ENCODE measurements at places on chromosomes 1 and 21.
A peak's percentile ranks its signal among the peaks of the same experiment; 100 is the strongest.

- no peak for DNase-seq
Measured at GRCh38 chr1:164610538-164611222, 51.7 kb downstream of the PBX1 start.

DNA sequence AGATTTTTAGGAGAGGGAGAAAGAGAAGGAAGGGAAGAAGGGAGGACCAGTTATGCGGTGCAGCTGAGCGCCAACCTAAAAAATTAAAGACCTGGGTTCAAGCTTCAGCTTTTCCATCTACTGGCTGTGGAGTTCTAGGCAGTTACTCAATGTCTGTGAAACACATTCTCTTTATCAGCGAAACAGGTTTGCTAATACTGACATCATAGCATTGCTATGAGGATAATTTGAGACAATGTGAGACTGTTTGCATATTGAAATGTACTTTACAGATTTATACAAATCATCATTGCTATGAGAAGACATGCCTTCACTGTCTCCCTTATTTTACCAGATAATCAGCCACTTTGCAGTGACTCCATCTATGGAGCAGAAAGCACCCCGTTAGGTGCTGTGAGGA is 222.9 kb upstream of the SGIP1 start:
- no peak for DNase-seq

- DNase-seq: no peak
Measured at GRCh38 chr1:104699433-104699832, 949.7 kb downstream of the AMY1C start.

DNA sequence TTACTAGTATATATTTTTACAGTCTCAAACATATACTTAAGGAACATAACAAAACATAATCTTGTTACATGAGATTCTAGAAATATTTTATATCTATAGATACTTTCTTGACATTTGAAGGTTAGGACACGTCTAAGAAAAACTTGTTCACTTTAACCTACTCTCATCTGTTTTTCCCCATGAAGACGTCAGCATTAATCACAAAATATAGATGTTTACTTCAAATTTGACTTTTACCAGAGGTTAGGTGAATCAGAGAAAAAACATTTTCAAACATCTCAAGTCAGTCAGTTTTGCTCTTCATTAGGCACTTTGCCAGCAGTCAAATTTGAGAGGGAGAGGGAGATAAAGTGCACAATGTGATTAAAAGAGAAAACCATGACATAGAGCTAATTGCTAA is 47.7 kb downstream of the BRINP3 start:
- DNase-seq: no peak

DNA sequence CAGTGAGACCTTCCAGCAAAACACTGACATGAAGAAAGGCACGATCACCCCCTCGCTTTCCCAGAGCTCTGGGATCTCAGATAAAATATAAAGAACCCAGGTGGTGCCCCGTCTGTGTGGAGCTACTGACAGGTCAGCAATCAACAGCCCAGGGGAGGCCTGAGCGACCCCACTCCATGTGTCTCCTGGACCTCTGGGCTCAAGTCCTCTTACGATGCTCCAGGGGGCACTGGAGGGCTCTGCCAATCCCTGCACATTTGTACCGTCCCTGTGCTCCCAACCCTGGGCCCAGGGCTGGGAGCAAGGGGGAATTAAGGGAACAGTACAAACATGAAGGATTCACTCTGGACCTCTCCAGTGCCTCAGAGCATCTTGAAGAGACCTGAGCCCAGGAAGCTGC is 12.5 kb downstream of the S100A7A start:
- DNase-seq: no peak

- no peak for DNase-seq
Measured at GRCh38 chr1:3318329-3318728, 136.1 kb upstream of the ARHGEF16 start.

DNA sequence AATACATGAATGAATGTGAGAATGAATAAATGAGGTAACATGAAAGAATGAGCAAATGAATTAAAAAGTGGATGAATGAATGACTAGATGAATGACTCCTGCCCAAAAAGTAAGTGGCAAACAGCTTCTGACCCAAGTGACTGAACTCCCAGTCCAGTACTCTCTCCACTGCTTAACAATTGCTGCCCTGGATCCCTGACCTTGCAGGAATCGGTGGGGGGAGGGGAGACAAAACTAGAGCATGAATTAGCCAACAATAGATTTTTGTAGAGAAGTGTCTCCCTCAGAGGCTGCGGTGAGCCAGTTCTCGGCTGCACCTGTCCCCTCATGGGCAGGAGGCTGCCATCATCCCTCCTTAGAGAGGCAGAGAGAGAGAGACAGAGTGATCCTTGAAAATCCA is 5.9 kb upstream of the GRIK3 start:
- DNase-seq: no peak

GRCh38 chr1:188517139-188517538 is 1688.4 kb downstream of the PLA2G4A start:
- DNase-seq: no peak

DNA sequence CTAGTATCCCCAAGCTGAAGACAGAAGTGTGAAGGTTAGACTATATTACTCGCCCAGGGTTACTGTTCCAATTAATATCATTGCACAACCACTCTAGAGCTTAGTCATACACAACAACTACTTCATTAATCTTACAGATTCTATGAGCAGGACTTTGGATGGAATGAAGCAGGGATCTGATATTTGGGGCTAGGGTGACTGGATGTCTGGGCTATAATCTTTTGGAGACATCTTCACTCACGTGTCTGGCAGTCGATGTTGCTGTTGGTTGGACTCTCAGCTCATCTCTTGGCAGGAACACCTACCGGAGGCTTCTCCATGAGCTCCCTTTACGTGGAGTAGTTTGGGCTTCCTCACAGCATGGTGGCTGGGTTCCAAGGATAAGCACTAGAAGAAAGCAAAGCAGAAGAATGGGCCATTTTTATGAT is 519.2 kb upstream of the B3GALT2 start:
- no peak for DNase-seq

DNA sequence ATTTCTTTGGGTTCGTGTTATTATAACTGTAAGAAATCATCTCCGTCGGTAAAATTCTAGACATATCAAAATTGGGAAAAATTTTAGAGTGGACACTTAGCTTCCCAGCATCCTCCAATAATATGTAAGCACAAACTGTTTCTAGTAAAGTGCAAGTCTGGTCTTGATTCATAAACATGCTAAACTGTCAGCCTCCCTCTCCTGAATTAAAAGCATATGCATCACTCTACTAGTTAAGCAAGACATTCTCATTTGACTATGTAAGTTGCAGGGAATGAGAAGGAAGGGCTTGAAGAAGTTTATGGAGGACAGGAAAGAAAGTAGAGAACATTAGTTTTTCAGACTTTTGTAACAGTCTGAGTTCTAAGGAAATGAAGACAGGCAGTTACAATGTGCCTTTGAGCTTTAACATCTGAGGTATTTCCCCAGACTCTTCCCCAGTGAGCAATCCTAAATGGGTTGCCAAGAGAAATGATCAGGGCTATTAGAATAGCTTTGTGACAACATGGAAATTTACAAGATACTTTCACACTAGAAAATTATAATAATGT is 90.0 kb downstream of the TYW3 start:
- no peak for DNase-seq

DNA sequence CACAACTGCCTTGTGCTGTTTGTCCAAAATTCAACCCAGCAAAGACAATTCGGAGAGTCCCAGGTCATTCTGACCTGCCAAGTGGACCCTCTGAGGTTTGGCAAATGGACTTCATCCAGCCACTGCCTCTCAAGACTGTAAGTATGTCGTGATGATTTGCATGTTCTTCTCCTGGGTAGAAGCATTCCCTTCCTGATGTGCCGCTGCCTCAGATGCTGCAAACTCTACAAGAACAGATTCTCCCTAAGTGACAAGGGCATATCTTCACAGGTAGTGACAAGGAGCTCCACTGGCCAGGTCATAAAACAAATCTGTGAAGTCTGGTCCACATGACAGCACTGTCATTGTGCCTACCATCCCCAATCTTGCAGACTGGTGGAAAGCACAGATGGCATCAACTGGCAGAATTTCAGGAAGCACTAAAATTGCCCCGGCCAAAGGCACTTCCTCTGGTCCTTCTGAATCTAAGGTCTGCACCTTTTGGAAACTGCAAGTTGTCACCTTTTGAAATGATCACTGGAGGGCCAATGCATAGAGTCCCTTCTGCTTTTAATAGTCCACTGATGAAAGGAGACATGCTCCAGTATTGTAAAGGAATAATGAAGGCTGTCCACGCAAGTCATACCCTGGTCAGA is 27.4 kb downstream of the POFUT2 start:
- DNase-seq: no peak

- DNase-seq: no peak
Measured at GRCh38 chr1:211910913-211911485, 80.4 kb upstream of the LPGAT1 start.

DNA sequence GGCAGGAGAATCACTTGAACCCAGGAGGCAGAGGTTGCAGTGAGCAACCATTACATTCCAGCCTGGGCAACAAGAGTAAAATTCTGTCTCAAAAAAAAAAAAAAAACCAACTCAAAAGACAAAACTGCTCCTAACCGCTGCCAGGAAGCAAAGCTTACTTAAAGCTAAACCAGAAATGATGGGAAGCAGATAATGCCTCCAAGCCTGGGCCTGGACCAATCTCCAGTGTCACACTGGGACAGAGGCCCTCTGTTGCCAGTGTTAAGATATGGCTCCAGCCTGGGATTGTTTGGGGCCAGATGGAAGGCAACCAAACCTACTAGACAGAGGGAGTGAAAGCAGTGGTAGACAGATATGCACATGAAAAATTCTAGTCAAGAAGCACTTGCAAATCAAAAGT is 36.9 kb downstream of the NSL1 start:
- no peak for DNase-seq

GRCh38 chr1:199163670-199164069 is 524.8 kb downstream of the PTPRC start:
- no peak for DNase-seq

DNA sequence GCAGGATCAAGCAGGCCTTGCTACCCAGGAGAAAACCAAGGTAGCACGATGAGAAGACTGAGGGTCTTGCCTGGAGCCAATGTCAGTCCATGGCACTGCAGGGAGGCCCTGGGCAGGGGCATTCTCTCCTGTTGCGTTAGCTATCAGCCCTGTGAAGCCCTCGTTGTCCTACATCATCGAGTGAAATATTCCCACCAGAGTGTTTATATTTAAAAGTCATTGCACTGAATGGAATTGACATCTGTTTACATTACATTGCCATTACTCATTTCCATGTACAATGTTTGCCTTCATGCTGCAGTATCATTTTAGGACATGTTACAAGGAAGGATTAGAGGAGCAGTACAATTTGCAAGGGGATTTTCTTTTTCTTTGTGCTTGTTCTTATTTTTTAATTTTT is 243.9 kb downstream of the KAZN start:
- DNase-seq: no peak

DNA sequence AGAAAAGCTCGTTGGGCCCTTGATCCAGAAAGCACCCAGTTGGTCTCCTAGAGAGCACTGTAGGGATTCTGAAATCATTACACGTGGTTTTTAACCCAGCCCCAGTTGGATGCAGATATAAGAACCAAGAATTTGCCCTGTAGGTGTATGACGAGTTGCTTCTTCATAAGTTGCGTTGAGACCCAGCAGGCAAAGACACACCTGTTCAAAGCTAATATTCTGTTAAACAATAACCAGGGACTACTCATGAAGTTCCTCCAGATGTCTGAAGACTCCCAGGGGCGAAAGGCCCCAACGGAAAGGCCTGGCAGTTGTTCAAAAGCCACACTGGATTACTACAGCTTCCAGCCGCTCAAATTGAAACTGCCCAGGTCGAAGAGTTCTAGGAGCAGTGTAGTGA is 88.6 kb upstream of the HNRNPU start:
- no peak for DNase-seq

DNA sequence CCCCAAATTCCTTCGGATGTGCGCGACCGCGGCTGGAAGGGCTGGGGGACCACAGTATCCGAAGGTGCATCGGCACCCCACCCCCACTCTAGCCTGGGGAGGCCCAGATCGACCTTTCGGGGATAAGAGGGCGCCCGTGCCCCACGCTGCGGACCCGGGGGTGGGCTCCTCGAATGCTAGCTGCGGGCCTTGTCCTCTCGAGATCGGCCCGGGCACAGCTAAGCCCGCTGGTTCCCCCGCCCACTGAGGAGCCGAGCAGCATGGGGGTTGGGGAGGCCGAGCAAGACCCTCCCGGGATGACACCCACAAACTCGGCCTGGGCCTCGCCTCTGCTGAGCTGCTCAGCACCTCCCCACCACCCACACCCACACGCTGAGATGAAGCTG is 653 bp upstream of the IFFO2 start:
- no peak for DNase-seq

- DNase-seq: no peak
Measured at GRCh38 chr1:92443893-92444292, 42.8 kb downstream of the GFI1 start.

DNA sequence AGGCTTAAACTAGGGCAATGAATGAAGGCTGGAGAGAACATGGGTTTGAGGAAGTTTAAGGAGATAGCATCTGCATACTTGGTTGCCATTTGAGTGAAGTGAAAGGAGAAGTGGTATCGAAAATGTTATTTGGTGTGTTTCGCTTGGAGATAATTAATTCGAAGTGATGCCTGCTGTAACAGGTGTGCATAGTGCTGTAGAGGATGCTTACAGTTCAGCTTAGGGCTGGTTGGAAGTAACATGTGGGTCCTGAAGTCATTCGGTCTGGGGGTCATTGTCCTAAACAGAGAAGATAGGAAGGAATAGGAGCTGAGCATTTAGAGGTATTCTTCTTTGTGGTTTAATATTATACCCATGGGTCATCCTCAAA is 301 bp upstream of the NUDT17 start:
- DNase-seq: no peak

DNA sequence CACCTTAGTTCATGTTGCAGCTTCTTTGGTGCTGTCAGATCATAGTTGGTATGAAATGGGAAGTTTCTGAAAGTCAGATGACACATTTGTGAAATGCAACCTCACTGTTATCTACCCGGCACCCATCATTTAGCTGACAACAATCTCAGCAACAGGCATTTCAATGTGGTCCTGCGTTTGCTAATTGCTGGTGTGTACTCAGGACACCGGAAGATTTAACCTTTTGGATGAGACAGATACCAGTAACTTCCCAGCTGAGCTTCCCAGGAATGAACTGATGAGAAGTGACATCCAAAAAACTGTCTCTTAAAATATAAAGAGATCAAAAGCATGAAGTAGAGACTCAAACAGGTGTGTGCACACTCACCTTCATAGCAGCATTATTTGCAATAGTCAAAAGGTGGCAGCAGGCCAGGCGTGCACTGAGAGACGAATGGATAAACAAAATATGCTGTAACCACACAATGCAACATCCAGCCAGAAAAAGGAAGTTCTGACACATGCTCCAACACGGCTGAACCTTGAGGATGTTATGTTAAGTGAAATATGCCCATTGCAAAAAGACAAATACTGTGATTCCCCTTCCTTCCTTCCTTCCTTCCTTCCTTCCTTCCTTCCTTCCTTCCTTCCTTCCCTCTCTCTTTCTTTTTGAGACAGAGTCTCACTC is 7.9 kb upstream of the CLDN14 start:
- peak; percentile 90 for DNase-seq
